ENCODE measurements at places on chromosomes 7 and 10.

- no peak for DNase-seq
These were observed 68.6 kb upstream of the EFCAB10 start for GRCh38 chr7:105649727-105650381.

GRCh38 chr10:87928996-87929395 lies 65.6 kb downstream of the PTEN start:
- no peak for DNase-seq

DNA sequence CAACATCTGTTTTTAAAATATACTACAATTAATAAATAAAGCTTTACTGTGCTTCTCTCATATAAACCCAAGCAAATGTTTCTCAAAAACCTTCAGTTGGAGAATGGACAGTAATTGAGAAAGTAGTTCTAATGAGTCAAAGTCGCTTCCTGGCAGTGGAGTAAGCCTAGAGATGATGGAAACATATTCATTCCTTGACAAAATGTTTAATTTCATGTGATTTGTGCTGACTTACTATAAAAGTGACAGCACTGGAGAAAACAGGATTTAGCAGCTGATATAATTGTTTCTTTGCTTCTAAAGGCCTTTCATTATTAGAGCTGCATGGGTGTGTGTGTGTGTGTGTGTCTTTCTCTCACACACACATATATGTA lies 9.0 kb downstream of the ELMO1 start:
- no peak for DNase-seq

DNA sequence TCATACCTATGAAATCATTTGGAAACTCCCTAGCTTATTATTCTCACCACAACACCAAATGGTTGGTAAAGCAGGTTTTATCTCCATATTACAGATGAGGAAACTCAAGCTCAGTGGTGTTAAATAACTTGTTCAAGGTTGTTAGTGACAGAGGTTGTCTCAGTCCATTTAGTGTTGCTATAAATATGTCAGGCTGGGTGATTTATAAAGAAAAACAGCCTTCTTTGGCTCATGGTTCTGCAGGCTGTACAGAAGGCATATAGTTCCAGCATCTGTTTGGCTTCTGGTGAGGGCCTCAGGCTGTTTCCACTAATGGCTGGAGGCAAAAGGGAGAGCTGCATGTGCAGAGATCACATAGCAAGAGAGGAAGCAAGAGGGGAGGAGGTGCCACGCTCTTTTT lies 96.6 kb downstream of the ZNF438 start:
- no peak for DNase-seq

DNA sequence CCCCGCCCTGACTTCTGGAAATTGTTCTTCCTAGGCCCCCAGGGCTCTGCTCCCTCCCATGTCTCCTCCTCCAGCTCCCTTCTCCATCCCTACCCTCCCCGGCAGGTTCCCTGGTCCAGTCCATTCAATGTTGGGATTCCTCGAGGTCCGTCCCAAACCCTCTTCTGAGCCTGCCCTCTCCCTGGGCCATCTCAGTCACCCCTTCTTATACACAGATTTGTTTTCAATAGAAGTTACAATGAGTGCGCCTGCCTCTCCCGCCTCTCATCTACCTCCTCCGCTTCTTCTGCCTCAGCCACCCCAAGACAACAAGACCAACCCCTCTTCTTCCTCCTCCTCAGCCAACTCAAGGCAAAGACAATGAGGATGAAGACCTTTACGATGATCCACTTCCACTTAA lies 67.9 kb downstream of the OAT start:
- no peak for DNase-seq

- DNase-seq, result no peak
These were observed 7.0 kb upstream of the FUOM start for GRCh38 chr10:133364645-133365431.

DNA sequence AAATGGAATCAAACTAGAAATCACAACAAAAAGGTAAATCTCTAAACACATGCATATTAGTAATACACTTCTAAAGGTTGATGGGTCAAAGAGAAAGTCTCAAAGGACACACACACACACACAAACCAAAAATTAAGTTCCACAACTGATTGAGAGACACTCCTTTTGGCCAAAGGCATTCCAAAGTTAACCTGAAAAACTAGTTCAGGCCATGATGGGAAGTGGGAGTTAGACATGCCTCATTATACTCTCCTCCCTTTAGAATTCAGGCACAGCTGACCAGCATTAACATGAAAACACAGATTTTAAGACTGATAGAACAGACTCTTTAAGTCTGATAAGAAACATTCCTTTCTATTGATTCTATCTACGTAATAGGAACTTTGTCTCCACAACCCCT lies 332.4 kb upstream of the IGFBP3 start:
- DNase-seq, result no peak

DNA sequence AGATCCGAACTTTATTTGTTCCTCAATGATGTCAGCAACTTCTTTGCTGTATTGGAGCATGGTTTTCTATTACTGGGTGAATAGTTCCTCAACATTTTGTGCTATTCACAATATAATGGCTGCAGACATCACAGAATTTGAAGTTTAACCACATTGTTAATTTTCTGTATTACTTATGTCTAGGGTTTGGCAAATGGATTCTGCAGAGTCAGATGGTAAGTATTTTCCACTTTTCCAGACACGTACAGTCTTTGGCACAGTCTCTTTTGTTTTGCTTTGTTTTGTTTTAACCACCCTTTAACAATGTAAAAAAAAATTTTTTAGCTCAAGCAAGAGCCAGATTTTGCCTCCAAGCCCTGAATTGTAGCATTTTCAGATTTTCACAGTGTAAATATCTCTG lies 36.8 kb upstream of the FOXK1 start:
- no peak for DNase-seq

DNA sequence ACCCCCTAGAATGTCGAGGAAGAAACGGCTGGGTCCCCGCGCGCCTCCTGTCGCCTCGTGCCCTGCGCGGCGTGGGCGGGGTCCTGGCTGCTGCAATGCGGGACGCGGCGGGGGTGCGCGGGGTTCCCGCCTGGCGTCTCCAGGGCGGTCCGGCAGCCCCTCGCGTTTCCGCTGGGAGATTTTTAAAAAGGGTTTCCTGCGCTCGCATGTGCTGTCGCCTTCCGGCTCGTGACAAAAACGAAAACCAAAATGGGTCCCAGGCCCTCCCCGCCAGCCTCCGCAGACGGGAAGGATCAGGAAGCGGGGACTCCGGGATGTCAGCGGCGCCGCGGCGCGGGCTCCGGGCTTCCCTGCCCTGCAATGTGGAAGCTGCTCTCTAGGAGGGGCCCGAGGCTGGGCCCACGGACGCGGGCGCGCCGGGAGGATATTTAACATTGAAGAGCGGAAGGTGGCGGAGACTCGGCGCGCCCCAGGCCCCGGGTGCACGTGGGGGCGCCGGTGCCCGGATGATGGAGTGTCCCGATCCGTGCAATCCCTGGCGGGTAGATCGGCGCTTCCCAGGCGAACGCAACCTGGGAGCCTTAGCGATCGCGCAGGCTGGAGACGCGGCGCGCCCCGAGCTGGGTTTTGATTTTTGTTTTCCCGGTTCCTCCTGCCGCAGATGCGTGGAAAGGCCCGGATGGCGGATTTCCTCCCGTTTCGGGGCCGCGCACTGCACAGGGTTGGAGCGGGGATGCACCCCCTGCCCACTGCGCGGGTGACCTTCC lies 1.0 kb downstream of the PFKP start:
- DNase-seq, result peak; percentile 35

- DNase-seq, result no peak
These were observed 178.7 kb downstream of the CACNA2D1 start for GRCh38 chr7:82264783-82265305.

DNA sequence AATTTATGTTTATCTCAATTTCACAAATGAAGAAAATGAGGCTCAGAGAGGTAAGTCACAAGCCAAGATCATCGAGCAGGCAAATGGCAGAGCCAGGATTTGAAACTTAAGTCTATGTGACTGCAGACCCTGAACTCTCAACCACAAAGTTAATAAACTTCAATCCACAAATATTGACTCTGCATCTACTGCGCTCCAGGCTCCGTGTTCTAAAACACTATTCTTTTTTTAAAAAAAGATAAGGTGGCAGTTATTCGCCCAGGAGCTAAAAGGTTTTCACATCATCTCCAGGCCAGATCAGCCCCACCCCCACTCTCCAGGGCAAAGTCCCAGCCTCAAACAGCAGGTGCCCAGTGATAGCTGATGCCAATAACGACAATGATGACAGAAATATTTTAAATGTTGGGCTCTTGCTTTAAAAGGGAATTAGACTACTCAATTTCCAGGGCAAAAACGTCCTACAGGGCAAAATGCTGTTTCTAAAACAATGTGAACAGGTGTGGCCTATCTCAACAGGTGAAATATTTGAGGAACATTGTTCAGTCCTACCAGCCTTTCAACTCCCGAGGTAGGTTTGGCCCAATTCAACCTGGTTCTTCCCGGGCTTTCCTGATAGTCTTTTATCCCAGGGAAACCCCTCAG lies 85.2 kb downstream of the SORBS1 start:
- DNase-seq, result no peak
